ENCODE measurements at places on chromosomes 4 and X.
A peak's percentile ranks its signal among the peaks of the same experiment; 100 is the strongest.

DNA sequence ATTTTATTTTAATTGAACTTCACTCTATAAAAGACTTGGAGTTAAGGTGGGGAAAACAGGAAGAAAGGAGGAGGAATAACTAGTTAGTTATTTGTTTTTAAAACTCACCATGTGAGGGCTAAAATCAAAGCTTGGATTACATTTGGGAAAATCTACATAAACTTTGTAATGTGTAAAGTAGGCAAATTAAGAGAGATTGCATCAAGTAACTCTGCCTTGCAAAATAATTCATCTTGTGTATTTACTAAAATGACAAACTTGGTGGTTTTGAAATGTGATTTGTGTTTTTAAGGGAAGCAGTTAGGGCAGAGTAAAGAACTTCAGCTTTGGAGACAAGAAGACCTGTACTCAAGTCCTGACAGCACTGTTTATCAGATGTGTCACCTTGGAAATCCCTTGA lies 43.3 kb upstream of the RASSF6 start:
- DNase-seq: no peak

DNA sequence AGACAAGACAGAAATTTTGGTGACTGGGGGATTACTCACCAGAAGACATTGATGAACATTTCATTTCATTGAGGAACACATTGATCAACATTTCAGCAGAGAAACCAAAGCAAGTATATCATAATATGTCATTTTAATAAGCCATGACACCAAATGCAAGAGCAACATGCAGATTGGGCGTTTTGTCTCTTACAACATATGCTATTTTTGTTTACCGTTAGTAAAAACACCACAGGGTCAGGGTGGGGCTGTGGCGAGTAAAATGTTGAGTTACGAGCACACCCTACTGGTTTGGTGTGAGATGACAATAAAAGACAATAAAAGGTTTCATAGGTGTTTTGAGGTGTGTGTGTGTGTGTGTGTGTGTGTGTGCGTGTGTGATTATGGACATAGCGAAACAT lies 294.5 kb downstream of the PDGFC start:
- no peak for DNase-seq

GRCh38 chr4:10015140-10015753 lies 6.0 kb downstream of the SLC2A9 start:
- no peak for DNase-seq

GRCh38 chr4:112968451-112969159 lies 80.8 kb upstream of the ANK2 start:
- DNase-seq: no peak

DNA sequence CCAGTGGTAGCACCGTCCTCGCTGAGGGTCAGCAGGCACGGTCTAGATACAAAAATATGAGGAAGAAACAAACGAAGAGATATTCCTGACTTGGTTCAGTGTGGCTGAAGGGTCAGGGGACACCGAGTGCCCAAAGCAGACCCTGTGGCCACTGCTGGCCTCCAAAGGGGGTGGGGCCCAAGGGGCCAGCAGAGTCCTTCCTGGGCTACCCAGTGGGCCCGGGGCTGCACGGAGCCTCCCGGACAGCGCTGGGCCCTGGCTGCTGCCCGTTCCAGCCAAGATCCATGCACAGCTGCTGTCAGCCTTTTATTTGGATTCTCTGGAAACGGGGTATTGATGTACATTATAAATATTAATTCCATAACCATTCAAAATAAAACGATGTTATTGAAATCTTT lies 20.4 kb downstream of the NELFA start:
- no peak for DNase-seq

- DNase-seq: no peak
These were observed 187.7 kb upstream of the GATB start for GRCh38 chr4:151948351-151949016.

GRCh38 chr4:123616951-123617461 lies 220.4 kb downstream of the SPRY1 start:
- DNase-seq: peak; percentile 97

DNA sequence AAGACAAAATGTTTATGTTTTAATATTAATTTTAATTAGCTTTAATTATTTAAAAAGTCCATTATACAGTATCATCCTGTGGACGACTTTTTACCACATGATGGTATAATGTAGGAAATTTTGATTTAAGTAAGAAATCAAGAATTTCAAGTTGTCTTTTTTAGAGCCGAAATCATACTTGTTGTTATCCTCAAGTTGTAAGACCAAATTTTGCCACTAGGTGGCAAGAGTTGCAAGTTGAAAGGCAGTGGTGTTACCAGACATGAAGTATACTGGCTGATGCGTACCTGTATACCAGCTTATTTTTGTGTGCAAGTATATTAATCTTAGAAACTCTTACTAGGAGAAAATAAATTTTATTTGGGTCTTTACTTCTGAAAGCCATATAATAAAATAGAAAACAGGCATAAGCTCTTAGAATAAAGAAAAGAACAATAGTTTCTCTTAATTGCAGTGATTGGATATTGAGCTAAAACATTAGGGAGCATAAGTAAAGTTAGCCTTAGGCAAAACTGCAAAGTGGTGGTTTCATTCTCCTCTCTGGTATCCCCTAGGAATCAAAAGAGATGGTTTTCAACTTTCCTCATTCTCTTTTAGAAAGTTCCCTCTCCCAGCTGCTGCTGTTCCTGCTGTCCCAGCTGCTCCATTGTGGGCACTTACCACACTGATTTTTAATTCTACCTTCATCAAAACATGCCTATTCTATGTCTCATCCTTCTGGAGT lies 118.0 kb upstream of the WDFY3 start:
- peak; percentile 90 for DNase-seq

DNA sequence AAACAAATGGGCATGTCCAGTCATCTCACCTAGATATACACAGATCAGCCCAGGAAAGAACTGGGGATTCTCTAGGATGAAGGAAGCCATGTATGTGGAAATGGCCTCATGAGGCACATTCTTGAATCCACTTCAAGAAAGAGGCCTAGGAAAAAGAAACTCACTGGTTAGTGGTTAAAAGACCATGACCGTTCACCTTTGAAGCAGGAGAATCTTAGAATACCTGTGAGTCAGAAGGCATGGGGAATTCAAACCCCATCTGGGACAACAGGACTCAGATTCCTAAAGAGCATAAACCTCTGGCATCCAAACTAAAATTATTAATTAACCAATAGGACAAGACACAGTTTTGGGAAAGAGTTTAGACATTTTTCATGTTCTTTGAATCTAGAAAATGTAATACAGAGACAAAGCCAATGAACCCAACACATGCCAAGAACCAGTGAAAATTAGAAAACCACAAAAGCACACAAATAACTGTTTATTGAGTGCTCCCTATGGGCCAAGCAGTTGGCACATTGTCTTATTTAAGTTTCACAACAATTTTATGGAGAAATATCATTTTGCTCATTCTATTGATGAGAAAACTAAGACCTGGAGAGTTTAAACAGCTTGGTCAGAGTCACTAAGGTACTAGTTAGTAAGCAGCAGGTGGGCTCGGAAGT lies 97.5 kb downstream of the NPNT start:
- DNase-seq: no peak

DNA sequence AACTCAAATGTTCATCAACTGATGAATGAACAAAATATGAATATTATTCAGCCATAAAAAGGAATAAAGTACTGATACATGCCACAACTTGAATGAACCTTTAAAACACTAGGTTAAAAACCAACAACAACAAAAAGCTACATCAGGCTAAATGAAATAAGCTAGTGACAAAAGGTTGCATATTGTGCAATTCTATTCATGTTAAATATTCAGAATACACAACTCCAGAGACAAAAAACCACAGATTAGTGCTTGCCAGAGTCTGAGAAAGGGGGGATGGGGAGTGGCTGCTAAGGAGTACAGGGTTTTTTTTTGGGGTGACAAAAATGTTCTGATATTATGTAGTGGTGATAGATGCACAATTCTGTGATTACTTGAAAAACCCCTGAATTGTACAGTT lies 58.5 kb downstream of the HAUS3 start:
- no peak for DNase-seq

DNA sequence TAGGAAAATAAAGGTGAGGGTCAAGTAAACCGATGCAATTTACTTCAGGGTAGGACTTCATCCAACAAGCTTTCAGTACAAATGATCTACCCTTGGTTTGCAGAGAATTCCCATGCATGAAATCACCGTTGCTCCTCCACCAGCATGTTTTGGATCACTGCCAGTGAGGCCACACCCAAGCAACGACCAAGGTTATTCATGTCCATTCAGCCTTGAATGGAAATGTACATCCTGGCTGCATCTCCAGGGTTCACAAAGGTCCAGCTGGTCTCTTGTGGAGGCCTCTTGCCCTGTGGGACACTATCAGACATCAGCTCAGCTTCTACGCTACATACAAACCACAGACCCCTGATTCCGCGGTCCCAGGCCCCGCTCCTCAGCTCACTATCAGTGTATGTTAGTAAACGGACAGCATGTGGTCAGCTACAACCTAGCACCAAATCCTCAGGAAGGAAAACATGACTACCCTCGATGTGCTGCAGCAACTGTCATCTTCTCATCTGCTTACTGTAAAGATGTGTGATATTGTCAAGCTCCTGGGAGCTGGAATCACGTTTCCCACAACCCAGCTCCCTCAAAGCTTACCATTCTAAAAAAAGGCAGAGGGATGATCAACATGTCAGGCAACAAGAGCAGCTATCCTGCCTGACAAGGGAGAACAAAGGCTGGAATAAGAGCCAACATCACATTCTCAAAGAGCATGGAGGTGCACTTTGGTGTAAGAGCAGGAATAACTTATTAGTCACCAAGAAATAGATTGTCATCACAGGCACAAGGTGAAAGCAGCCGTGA lies 4.9 kb downstream of the LYAR start:
- no peak for DNase-seq

DNA sequence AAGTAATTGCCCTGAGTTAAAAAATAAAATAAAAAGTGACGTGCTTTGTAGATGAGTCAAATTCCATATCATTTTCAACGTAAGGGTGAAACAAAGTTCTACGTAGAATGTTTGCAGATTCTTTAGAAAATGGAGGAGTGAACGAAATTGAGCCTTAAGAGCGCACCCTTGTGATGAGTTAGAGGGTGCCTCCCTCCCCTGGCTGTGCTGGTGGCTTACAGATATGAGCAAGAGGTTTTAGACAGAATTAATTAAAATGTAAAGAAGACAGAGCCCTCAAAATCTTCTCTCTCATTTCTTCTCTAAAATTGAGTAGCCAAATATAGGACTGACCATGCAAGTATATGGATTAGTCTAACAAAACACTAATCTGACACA lies 30.2 kb upstream of the LGI2 start:
- no peak for DNase-seq

DNA sequence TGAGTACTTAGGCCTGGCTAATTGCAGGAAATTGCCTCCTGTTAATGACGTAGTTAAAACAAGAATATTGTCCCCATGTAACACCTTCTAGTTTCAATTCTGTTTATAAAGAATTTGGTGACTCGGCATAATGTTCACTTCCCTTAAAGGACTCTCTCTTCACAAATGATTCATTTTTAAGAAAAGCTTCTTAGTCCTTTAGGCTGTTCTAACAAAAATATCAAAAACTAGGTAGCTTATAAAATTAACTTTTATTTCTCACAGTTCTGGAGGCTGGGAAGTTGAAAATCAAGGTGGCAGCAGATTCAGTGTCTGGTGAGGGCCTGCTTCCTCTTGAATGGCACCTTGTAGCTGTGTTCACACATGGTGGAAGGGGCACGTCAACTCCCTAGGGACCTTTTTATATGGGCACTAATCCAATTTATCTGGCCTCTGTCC lies 23.8 kb downstream of the COL25A1 start:
- no peak for DNase-seq

DNA sequence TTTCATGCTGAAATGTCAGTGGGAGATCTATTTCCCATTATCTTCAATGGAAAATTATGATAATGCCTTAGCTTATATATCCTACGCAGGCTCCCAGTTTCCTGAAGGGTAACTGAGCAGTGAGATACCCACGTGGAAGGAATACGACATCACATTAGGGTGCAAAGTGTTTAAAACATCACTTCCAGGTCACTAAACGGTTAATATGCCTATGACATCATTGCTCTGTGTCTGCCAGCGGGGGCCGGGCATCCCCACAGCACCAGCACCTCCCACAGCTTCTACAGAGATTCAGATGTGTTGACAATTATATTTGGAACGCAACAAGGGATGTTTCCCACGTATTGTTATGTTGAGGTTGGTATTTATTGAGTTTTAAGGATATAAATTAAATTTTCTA lies 27.1 kb downstream of the TMEM271 start:
- DNase-seq: no peak

GRCh38 chr4:176001151-176002006 lies 64.3 kb upstream of the WDR17 start:
- peak; percentile 70 for DNase-seq

GRCh38 chr4:71833232-71833900 lies 49.5 kb upstream of the GC start:
- DNase-seq: no peak

GRCh38 chr4:23911675-23912455 lies 22.0 kb upstream of the PPARGC1A start:
- no peak for DNase-seq

DNA sequence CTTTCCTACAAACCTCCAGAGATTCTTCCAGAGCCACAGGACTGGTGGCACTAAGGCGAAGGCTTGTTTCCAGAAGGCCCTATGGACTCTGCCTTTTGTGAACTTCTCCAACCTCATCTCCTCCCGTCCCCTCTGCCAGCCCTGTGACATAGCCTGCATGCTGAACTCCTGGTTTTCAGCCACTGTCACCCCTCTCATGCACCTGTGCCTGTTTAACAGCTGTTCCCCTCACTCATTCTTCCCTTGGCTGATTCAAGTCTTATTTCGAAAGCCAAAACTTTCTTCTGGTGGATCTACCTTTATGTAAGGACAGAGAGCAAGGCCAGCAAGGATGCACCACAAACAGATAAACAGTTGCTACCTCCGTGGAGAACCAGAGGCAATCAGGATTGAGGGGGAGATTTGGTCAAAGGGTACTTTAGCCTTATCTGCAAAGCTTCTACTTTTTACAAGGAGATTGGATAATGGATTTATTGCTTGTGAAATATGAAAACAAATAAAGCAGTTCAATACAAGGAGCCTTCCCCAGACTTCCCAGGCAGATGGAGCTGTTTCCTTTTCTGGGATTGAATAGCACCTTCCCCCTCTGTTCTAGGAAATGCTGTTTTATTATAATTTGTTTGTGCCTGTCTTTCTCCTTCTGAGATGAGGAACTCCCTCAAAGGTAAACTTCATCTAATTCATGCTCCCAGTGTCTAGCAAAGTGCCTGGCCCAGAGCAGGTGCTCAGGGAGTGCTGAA lies 5.7 kb downstream of the CITED1 start:
- no peak for DNase-seq

DNA sequence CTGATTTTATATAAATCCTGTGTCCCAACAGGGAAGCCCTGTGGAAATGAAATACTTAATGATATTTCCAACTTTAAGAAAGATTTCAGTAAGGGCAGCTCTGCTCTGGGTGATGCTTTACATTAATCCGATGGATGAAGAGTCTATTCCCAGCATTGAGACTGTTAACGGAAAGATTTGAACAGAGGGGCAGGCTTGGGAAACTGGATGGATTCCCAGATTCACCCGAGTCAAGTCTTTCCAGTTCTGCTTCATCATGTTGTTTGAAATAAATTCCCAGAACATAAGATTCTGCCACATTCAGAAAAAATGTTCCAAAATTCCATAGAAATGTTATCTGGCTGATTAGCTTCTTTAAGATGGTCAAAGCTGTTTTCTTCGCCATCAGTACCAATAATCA lies 246.0 kb downstream of the FBXW7 start:
- DNase-seq: peak; percentile 12
